ENCODE measurements at places on chromosomes 11 and 22.
A peak's percentile ranks its signal among the peaks of the same experiment; 100 is the strongest.

DNA sequence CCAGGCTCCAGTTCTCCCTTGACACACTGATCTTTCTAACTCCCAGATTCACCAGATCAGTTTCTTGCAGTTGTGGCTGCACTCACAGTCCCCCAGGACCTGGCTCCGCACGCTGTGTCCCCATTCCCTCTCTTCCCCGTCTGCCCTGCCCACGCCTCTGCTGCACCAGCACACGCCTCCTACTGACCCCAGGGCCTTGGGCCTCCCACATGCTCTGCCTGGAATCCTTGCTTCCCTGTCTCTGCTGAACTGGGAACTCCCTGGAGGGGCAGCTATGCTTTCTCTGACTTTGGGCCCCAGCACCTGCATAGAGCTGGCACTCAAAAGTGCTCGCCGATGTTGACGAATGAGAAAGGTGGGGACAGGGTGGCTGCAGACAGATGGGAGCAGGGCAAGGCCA lies 68.9 kb downstream of the MYO7A start:
- no peak for DNase-seq

DNA sequence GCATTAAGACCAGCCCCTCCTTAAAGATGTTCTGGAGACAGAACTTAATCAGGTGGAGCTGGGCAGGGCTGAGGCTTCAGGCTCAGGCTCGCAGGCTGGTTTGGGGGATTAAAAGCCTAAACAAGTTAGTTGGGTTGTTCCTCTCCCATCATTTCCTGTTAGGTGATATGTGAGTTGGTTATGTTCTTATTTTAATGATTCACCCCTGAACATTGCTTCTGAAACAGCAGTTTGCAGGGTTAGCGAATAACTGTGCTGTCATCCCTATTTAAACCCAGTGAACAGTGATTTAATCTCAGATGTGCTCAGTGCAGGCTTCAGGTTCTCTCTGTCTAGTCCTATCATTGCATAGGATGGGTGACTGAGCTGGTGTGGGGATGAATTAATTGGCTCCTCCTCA lies 47.4 kb upstream of the BIRC3 start:
- DNase-seq, result no peak

DNA sequence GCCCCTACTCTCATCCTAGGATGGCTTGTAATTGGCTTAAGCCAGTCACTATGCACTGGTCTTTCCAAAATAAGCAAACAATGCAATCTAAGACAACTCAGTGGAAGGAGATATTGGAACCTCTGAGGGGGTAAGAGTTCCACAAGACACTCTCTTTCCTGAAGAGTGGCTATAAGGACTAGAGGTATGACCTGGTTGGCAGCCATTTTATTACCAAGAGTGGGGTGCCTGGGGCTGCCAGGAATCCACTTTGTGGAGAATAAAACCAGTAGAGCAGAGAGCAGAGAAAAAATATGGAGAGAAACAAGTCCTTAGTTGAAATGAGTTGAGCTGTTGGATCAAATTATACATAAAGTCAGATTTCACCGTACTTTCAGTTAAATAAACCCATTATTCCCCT lies 38.8 kb upstream of the CAPRIN1 start:
- no peak for DNase-seq

- DNase-seq, result no peak
Measured at GRCh38 chr11:62269654-62270278, at the start of gene SCGB2A2. SCGB2A2 (plus strand) TSS chr11:62270158; CDS start chr11:62270217, 59 bp downstream.

- DNase-seq, result peak; percentile 70
Measured at GRCh38 chr11:96311120-96311568, 31.9 kb downstream of the MAML2 start.

GRCh38 chr11:6894097-6894496 lies 1.8 kb upstream of the OR2D2 start:
- no peak for DNase-seq

DNA sequence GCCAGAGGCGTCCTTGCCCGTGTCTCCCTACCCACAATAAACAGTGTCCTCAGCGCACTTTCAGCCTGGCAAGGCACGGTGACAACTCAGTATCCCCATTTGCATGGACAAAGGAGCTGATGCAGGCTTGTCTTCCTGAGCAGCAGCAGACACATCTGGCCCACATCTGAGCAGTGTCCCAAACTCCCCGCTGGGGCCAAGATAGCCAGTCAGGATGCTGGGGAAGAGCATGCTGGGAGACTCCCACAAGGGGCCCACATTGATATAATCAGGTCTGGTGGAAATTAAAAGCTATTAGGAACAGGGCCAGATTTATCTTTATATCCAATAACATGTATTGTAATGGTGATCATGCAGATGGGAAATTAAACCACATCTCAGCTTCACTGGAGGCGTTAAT lies 24.7 kb downstream of the DSCAML1 start:
- DNase-seq, result no peak

DNA sequence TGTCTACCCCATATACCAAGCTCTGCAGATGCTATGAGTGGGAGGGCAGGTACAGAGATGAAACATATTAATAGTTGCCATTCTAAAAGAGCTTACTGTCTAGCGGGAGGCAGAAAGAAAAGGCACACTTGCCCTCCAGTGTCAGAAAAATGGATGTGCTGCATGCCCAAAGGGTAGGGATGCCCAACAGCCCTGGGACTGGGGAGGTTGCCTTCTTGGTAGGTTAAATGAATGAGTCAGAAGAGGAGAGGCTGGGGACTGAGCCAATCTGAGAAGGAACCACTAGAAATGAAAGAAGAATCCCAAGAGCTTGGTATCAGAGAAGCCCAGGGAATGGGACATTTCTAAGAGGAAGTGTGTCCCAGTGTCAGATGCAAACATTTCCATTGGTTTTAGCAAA lies 1.2 kb downstream of the BIRC3 start:
- no peak for DNase-seq

DNA sequence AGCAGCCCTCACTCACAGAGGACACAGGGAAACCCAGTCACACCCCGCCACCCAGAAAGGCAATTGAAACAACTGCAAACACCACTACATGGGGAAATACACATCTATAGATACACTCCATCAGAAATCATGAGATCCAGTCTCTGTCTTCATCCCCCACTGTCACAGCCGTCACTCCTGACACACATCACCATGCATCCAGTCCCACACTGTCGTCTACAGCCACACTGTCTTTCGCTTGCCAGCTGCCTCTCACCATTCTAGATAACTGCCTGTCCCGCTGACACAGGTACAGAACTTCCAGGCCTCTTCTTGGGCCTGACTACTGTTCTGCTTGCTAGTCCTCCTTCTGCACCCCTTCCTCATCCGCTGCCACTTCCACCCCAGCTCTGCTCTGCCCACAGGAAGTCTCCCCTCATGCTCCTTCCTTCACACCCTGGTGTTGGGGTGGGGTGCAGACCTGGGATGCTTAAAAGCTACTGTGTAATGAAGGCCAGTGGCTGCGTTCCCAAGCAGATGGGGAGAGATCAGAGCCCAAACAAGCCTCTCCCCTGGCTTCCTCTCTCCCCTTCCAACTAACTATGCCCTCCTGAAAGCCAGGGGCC lies 42.6 kb downstream of the SLC22A12 start:
- DNase-seq, result no peak

DNA sequence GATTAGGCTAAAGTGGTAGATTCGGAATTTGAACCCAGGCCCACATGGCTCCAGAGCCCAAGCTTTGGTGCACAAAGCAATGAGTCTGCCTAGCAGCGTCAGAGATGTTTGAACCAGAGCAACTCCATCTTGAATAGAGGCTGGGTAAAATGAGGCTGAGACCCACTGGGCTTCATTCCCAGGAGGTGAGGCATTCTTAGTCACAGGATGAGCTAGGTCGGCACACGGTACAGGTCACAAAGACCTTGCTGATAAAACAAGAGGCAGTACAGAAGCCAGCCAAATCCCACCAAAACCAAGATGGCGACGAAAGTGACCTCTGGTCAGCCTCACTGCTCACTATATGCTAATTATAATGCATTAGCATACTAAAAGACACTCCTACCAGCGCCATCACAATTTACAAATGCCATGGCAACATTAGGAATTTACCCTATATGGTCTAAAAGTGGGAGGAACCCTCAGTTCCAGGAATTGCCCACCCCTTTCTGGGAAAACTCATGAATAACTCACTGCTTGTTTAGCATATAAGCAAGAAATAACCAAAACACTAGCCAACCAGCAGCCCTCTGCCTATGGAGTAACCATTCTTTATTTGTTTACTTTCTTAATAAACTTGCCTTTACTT lies 40.3 kb upstream of the DAGLA start:
- no peak for DNase-seq

- DNase-seq, result no peak
Measured at GRCh38 chr22:44702479-44703198, 635 bp downstream of the PRR5 start.

DNA sequence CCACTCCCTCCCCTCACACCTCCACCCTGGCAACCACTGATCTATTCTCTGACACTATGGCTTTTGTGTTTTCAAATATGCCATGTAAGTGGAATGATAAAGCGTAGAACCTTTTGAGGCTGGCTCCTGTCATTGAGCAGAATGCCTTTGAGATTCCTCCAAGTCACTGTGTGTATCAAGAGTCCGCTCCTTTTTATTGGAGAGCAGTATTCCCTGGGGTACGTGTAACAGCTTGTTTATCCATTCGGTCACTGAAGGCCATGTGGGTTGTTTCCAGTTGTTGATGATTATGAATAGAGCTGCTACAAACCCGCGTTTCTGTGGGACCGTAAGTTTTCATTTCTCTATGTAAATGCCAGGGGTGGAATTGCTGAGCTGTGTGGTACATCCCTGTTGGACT lies 10.3 kb downstream of the TP53I11 start:
- no peak for DNase-seq

- DNase-seq, result no peak
Measured at GRCh38 chr11:120057595-120058581, 80.0 kb downstream of the TRIM29 start.

GRCh38 chr11:95867105-95867504 lies 56.8 kb downstream of the MTMR2 start:
- DNase-seq, result no peak

DNA sequence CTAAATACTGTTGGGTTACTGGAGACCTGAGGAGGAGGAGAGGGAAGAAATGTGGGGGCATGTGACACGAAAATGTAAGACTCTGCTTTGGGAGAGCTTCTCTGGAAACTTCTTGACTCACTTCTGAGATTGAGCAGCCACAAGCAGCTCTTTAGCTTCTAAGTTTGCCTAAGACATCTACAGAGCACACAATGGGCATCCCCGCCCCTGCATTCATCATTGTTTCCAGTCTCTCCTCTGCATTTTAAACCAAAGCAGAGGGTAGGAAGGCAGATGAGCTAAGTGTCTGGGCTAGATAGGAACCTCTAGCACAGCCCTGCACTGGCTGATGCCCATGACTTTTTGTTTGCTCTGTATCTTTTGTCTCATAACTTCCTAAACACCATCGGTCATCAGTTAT lies 2.1 kb upstream of the OR52D1 start:
- DNase-seq, result no peak

- DNase-seq, result no peak
Measured at GRCh38 chr11:18196532-18196931, 23.9 kb downstream of the MRGPRX4 start.

DNA sequence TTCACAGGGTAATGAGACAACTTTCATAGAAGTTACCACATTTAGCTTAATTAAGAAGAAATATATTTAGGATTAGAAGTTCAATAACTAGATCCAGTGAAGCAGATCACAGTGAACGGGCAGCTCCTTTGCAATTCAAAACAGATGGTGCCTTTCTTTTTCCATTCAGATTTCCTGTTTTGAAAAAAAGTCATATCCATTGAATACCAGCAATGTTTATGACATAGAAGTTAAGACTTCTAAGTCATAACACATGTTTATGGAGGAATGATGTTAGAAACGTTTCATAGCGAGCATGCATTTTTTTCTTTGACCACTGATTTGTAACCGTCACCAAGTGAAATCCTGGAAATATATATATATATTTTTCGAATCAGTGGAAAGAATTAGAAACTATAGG lies 24.7 kb downstream of the LUZP2 start:
- DNase-seq, result peak; percentile 8

DNA sequence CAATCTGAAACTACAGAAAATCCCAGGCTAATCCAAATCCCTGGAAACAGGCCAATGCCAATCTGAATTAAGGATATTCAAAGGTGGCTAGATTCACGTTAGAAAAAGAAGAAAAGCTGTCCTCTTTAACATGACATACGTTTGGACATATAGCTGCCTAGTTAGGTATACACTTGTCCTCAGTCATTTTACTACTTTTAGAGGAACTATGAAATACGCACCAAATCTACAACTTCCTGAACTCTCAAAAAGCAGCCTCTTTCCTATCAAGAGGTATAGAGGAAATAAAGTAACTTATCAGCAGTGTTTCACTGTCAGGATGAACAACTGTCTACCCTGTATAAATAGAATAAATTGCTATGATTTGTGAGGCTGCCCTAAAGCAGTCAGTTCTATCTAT lies 24.0 kb downstream of the KMT5B start:
- DNase-seq, result no peak

- no peak for DNase-seq
Measured at GRCh38 chr11:2273311-2273710, 2.9 kb upstream of the ASCL2 start.

DNA sequence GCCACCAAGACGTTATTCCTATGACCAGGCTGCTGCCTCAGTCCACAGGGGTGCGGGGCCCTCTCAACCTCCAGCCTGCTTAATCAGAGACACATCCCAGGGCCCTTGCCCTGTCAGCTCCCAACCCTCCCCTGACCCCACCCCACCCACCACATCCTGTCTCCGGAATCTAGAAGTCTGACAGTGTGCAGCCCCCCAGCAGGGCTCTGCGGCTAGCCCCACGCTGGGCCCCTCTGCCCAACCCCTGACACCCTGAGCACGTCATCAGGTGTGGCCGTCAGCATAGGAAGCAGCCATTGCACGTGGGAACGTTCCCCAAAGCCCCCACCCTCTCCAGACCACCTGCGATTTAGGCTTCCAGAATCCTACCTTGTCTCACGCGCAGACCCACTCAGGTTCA lies 34.3 kb upstream of the IGSF9B start:
- DNase-seq, result no peak

DNA sequence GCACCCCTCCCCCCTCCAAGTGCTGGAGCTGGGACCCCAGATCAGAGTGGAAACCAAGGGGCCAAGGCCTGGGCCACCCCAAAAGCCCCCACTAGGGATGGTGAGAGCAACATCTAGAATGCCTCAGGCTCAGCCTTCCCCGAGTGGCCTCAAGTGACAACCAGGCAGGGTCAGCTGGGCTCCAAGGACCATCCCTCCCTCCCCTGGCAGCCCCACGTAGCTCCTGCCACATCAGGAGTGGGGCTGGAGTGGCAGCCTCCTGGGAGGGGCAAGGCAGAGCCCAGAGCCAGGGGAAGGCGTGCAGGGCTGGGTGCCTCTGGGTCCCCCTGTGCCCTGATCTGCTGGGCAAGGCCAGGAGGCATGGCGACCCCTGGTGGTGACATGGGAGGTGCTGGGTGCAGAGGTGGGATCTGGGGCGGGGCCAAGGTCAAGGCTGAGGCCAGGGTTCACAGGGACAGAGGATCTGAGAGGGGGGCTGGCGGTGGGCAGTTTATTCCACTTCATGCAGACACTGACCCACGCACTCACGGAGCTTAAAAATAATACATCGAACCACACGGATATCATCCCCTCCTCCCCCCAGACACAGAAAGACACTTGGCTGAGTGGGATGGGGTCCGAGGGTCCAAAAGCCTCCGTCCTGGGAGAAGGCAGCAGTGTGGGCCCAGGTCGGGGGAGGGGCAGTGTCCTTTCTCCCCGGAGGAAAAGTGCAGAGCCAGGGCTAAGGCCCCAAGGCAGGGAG lies 15.8 kb upstream of the EHD1 start:
- DNase-seq, result peak; percentile 62

Data from fibroblast of gingiva (primary cell).